T1000 (cell line): ENCODE measurements at places on chromosomes 7 and 10.

- no peak for DNase-seq
These were observed 2.1 kb downstream of the GLCCI1 start for GRCh38 chr7:7970531-7971307.

GRCh38 chr10:120729547-120729946 lies 121.6 kb upstream of the WDR11 start:
- no peak for DNase-seq

- no peak for DNase-seq
These were observed 25.4 kb downstream of the AMZ1 start for GRCh38 chr7:2713370-2713769.

GRCh38 chr7:106262221-106262881 lies 22.4 kb downstream of the NAMPT start:
- DNase-seq: no peak

- no peak for DNase-seq
These were observed 54.6 kb downstream of the SLIT1 start for GRCh38 chr10:97131181-97131628.

- no peak for DNase-seq
These were observed 68.7 kb downstream of the ZNF727 start for GRCh38 chr7:64113981-64114380.

DNA sequence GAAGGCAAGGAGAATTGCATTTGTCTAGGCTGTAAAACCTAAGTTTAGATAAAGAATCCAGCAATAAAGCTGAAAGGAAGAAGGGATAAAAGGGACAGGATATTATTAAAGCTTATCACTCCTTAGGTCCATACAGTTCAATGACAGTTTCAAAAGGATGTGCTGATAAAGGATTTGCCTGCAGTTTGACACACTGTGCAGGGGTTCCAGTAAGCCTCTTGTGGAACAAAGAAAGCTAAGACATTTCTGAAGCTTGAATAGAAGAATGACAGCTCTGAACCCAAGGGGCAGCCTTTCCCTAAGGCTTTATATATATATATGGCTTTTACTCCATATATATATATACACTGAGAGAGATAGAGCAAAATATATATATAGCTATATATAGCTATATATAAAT lies 276.8 kb upstream of the GRM3 start:
- no peak for DNase-seq

DNA sequence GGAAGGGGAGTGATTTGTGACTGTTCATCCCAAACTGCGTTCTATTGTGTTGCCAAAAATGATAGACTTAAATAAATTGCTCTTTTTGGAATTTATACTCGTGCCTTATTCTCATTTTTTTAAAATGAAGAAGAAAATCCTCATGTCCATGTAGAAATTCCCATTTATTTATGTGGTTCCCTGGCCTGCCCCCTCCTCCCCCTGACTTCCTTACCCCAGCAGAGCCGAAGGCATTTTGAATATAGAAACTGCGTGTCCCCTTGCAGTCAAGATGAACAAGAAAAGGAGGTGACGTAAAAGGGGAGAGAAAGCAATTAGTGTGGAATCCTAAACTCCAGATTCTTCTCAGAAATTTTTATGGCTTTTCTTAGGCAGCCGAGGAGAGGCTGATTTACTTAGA lies 126.1 kb downstream of the FAM204A start:
- DNase-seq: no peak

DNA sequence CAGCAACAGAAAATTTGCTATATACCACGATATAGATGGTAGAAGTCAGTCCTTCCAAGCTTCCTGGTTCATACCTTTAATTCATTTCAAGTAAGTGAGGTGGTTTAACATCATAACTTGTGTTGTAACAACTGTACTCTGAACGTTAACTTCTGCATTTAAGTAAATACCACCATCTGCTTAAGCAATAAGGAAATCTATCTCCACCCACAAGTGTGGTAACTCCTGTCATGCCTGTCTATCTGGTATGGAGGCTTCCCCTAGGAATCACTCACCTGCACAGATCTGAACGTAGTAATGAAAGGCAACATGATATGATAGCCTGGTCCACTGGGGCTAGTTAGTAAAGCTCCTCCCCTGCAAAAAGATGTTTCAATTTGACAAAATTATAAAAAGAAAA lies 2.3 kb downstream of the ERLIN1 start:
- no peak for DNase-seq

- no peak for DNase-seq
These were observed 16.6 kb upstream of the GNA12 start for GRCh38 chr7:2860627-2861133.

DNA sequence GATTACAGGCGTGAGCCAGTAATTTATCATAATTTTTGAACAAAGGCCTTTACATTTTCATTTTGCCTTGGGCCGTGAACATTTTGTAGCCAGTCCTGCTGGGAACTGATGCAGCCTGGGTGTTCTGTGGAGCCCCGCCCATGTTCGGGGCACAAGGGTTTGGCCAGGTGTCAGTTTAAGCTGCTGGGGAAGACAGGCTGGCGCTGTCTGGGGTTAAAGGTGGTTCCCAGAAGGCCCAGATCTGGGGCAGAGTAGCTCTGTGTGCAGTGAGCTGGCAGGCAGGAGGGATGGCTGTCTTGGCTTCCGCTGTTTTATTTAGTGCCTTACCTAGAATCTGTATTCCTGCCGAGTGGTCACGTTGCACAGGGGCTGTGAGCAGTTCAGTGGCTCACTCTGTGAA lies 50.2 kb downstream of the DOCK1 start:
- DNase-seq: no peak

DNA sequence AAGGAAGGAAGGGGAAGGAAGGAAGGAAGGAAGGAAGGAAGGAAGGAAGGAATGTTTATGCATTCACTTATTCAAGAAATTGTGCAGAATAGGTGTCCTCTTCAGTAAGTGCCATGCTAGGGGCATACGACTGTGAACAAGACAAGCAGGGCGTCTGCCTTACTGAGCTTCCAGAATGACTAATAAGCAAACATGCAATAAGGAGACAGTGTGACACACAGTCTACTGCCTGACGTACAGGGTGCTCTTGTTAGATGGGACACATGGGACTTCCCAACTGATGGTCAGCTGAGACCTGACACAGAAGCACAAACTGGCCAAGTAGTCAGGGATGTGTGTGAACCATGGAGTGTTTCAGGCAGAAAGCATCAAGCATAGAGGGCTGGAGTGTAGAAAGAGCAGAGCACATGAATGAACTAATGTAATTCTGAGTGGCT lies 18.2 kb downstream of the DNAJC12 start:
- peak; percentile 35 for DNase-seq

DNA sequence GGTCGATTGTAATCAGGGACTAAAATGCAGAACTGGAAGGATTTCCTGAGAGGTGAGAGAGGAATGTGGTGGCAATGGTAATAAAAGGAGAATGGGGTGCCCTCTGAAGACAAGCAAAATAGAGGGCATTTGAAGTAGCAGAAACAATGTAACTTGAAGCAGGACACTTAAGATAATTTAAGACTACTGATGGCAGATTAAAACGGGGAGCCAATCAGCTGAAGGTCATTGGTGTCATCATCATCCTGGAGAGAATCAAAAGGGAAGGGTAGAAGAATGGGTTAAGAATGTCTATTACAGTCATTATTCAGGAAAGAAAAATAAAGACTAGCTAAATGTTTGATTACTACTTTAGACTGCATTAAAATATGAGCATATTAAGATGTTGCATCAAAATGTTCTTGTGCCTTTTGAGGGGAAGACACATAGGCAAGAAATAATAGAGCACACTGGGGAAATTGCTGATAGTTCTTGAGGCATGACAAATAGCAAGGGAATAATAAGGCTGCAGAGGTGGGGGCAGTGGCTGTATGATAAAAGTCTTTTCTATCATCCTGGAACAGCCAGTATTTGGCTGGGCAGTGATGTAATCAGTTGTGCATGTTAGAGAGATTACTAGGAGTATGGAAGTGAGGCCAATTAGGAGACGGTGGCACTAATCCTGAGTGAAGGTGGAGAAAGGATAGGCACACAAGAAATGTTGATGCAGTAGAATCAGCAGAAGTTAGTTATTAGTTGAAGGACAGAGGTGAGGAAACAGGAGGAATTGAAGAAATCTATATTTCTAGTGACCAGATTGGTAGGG lies 60.2 kb downstream of the CCDC71L start:
- DNase-seq: no peak
